Stimulated activated CD4-positive, alpha-beta T cell treated with anti-CD3 and anti-CD28 coated beads, Interleukin-4, amount 100 ng/mL, for 48 hours (primary cell): ENCODE measurements at places on chromosomes 2 and 18.
A peak's percentile ranks its signal among the peaks of the same experiment; 100 is the strongest.

DNA sequence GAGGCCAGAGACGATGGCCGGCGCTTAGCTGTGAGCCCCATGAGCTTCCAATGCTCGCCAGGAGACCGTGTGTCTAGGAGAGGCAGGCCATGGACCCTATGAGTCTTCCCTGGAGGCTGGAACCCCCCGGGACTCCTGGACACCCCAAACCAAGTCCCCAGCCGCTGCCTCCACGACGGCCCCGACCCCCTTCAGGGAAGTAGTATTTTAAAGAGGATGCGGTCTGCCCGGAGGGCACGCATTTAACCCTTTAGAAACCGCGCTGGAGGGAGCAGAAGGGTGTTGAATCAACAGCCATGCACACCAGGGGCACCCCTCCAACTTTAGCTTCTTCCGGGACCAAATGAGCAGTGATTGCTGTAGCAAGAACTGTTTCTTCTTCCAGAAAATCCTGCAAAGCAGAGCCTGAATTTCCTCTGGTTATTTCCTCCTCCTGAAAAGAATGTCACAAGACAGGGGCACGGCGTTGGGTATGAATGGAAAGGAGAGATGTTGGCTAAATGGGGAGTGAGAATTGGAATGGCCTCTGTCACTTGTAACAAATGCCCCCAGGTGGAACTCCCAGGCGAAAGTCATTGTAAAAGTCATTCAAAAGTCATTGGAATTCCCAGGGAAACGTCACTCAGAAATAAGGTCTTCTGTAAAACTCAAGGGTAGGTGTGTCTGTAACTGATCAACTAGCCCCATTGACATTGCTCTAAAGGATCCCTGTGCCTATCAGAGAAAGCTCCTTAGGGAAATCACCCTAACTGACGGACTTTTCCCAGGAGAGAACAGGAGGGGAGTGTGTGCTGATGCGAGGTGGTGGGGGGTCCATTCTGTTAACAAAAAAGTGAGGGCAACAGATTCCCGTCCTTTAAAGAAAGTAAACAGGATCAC, 5.8 kb upstream of the GBX2 start:
- no peak for DNase-seq

DNA sequence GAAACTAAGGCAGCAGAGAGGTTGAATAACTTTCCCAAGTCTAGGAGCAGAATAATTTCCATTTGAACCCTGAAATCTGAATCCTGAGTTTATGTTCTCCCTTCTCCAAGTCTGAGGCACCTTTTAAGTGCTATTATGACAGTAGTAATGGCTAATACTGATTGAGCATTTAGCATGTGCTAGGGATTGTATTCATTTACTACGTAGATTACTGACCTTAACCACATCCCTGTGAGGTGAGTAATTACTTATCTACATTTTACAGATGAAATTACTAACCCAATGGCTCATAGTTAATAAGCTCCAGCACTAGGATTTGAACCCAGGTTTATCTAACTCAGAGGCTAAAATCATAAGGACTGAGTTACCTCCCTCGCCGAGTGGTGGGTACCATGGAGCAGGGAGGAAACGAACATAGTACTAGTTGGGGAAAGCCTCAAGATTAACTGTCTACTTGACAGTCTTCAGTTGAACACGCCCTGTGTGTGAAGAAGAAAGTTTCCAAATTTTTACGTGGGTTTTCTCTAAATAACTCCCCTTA, 93.0 kb downstream of the MAPRE2 start:
- no peak for DNase-seq

DNA sequence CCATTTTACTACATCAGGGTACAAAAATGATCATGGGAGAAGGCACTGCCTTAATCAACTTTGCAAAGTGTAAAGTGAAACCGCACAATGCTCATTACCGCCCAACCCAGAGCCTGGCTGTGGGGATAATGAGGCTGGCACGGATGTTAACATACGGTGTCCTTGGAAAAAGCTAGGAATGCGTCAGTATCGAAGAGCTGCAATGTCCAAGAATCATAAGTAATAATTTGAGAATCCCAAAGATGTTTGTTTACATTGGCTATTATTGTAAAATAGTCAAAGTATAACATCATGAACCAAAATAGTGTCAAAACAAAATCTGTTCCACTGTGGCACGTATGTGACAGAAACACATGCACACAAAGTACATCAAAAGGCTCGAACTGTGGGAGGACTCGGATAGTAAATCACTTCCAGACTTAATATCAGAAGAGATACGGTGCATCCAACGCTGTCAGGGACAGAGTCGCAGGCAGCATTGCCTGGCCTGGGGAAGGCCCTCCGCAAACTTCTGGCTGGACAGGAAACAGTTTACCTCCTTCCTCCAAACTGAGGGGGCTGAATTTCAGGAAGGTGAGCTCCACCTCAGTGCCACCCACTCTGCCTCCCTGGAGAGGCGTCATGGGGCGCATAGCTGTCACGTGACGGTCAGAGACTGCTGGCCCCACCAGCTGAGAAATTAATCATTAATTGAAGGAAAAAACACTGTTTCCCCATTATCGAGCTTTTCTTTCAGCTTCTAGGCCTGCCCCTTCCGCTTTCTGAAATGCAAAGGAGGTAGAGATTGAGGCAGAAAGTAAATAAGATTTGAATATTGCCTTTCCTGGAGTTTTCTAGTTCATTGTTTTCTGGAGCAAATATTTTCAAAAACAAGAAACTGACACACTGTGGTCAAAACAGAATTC, 1.8 kb upstream of the ID2 start:
- DNase-seq = no peak

- no peak for DNase-seq
These were observed 72.2 kb downstream of the MAP2 start for GRCh38 chr2:209495855-209496585.

DNA sequence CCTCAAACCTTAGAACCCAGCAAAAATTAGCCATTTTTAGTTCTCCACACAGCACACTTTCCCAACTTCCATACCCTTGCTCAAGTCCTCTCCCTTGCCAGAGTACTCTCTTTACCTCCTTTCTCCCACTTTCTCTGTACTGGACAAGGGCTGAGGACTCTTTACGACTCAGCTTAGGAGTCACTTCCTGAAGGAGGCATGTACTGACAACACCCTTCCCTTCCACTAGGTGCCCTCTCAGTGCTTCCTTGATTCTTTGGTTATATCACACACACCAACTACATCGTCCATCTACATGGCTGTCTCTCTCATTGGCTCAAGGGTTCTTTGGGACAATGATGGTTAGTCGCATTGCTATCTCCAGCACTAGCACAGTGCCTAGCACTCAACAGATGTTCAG, 5.2 kb upstream of the C18orf63 start:
- DNase-seq = no peak

DNA sequence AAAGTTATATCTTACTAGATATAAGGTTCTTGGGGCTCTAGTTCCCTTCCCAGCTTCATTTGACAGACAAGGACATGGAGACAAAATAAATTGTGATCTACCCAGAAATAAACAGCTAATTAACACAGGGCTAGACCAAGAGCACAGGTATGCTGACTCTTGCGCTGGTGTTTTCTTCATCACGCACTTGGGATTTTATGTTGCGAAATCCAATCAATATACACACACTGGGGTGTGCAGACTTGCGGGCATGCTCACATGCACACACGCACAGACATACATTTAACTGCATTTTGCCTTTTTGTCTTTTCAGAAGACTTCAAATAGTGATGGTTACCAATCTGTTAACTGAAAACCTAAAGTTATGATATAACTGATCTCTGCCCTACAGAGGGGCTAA, 91.2 kb downstream of the LRATD1 start:
- DNase-seq = no peak

DNA sequence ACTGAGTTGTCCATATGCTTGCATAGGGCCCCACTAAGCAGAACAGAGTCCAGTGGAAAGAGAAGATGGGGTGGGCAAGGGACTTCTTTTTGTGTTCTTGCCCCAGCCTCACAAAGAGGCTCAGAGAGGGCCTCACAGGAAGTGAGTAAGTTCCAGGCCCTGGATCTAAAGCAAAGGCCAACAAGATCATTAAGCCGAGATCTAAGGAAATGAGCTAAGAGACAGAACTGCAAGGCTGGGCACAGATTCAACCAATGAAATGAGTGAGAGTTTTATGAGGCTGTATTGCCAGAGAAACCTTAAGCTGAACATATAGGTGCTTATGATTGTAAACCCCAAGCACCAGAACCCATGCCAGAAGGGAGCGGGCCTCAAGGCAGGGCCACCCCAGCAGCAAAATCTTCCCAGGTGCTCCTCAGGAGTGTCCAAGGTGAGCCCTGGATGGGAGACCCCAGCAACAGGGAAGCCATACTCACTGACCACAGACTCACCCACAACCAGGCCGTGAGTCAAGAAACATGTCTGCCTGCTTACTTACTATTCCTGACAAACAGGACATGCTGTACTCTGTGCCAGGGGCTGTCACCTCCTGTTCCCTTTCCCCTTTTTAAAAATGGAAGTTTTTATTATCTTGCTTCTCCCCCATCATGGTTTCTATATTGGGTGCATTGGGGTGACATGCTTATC, 40.2 kb downstream of the SLC14A1 start:
- no peak for DNase-seq

- DNase-seq = no peak
These were observed 118.7 kb downstream of the KCTD1 start for GRCh38 chr18:26429535-26430226.

GRCh38 chr2:98787700-98788099, 56.8 kb upstream of the MGAT4A start:
- DNase-seq = no peak

- no peak for DNase-seq
These were observed 21.8 kb upstream of the TANK start for GRCh38 chr2:161138429-161138828.

DNA sequence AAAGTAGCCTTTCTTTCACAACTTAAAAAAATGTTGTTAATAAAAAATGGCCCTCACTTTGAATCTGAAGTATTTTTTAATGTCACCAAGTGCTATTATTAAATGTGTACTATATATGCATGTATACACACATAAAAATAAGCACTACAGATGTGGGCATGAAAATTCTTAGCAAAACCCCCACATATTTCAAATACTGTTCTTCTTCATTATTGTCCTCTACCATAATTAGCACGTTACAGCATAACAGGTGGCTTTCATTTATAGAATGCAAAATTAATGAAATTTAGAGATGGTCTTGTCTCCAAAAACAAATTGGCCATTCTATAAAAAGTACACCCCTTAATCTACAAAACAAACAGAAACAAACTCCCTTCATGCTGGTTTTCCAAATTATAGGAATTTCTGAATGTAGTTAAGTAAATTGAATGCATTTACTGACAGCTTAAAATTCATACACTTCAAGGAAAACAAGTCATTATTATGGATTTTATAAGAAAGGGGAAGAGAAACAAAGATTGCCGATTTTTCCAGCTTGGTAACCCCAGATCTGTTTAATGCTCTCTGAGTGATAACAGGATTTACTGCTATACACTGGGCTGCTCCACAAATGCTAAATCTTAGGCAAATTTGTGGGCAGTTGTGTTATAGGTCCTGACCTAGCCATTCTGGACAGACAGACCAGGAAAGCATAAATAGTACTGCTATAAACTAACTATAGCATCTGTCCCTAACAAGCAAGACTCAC, 67.2 kb downstream of the SPRED2 start:
- DNase-seq = no peak

DNA sequence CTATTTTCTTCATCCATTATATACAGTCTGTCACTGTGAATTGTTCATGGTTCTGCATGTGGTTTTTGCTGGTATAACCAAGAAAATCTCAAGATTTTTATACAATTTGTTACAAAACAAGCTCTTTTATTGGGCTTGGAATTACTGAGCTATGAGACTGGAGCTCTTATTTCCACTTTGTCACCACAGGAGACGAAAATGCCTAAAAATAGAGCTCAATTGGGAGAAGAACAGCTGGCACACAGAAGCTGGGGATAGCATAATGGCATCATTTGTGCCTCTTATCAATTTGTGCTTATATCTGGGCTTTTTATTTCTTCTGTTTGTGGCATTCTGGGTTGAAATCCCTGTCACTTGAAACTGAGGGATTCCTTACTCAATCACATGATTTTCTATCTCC, 219.1 kb downstream of the CALCRL start:
- DNase-seq = no peak

DNA sequence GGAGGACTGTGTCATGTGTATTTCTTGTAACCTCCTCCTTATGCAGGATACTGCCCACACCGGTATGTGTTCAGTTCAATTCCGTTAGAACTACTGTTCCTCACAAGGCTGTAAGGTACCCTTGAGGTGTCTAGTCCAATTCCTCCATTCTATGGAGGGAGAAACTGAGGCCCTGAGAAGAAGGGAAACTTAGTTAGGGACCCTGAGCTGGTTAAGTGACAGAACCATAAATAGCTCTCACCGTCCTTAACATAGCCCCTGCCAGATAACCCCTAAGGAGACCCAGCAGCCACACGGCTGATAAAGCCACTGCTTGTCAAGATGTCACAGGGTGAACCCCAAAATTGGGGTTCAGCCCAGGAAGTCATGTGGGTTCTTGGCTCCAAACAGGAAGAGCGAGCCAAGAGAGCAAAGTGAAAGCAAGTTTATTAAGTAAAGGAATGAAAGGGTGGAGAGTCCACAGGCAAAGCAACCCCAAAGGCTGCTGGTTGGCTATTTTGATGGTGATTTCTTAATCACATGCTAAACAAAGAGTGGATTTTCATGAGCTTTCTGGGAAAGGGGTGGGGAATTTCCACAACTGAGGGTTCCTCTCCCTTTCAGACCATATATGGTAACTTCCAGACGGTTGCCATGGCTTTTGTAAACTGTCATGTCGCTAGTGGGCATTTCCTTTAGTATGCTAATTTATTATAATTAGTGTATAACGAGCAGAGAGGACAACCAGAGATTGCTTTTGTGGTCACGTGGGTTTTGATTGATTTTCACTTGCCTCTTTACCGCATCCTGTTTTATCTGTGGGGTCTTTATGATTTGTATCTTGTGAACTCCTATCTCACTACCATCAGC, 83.4 kb upstream of the RTN4 start:
- DNase-seq = peak; percentile 11

GRCh38 chr2:28663359-28663758, 88.3 kb upstream of the PPP1CB start:
- no peak for DNase-seq
